ENCODE measurements at places on chromosomes 16 and 17. TPM values are rescaled to one million over a fixed set of nuclear protein-coding genes. Genes with fewer than 3 reads are reported as not detected.

- DNase-seq, result no peak
These were observed 478.2 kb upstream of the EEF2KMT start for GRCh38 chr16:5575646-5576245.

- DNase-seq, result no peak
These were observed 70.7 kb downstream of the CLEC16A start for GRCh38 chr16:11015076-11015475.

CD300A gene
- not detected for total RNA-seq

SCARF1 gene
- not detected for total RNA-seq

Measured in NCI-H460 (cell line).